Caco-2 (cell line): ENCODE measurements at places on chromosomes 12 and 14.

GRCh38 chr12:20123465-20123864 is 244.9 kb upstream of the PDE3A start:
- no peak for DNase-seq

DNA sequence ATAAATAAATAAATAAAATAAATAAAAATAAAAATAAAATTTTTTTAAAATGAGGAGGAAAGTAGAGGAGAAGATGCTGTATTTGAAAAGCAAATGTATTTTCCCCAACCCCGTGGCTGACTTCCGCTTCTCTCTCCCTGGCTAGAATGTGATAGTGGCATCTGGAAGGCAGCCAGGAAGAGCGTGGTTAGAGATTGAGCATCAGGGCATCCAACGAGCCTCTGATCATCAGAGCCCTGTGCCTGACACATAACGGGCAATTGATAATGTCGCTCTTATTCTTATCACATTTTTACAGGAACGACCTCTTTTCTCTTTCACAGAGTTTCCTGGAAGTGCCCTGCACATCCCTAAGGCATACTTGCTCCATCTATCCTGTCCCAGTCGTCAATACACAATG is 496.9 kb upstream of the TMEM132C start:
- DNase-seq: no peak

- DNase-seq: no peak
These were observed 47.7 kb downstream of the CIT start for GRCh38 chr12:119829439-119829838.

- no peak for DNase-seq
These were observed 11.1 kb downstream of the BAG5 start for GRCh38 chr14:103551338-103551762.

DNA sequence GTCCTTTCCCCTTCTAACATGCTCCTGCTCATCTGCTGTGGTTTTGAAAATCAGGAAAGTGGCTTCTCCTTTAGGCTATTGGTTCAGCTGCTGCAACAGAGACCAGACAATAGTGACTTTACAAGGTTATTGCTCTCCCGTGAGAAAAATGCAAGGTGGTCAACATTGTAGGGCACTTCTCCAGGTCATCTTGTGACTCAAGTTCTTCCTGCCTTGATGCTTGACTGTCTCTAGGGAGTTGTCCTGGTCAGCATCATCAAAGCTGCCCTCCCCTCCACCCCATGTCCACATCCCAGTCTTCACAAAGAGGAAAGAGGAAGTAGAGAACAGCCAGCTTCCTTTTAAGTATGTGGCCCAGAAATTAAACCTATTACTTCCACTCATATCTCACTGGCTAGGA is 3.9 kb upstream of the TMEM63C start:
- DNase-seq: no peak

- no peak for DNase-seq
These were observed 1.1 kb downstream of the AMDHD1 start for GRCh38 chr12:95944108-95944704.

- DNase-seq: no peak
These were observed 14.4 kb downstream of the GOLGA3 start for GRCh38 chr12:132814232-132814631.

- DNase-seq: no peak
These were observed 92.7 kb upstream of the PRMT8 start for GRCh38 chr12:3398196-3398789.

DNA sequence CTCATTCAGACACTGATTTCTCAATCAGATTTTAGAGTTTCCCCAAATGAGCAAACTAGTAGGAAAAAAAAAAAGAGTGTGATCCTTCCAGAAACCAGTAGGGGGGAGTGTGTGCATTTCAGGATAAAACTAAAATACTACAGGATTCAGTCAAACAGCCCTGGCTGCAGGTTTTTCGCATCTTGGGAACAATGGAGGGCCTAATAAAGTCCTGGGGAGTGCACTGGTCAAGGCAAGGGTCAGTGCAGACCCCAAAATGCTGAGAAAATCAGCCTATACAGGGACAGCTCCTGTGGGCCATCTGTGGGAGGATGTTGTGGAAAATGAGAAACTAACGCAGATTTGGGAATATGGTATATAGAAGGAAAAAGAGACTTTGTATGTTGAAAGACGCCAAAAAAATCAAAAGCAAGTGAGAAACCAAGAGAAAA is 22.2 kb upstream of the ABCD4 start:
- DNase-seq: peak; percentile 51

GRCh38 chr12:116093915-116094314 is 183.6 kb downstream of the MED13L start:
- DNase-seq: no peak

- no peak for DNase-seq
These were observed 14.0 kb upstream of the TRPV4 start for GRCh38 chr12:109847142-109847735.

GRCh38 chr14:70663707-70664179 is 22.0 kb downstream of the TTC9 start:
- no peak for DNase-seq

GRCh38 chr12:96143827-96144565 is 50.2 kb upstream of the ELK3 start:
- DNase-seq: no peak

GRCh38 chr14:79043194-79043889 is 873.2 kb downstream of the NRXN3 start:
- DNase-seq: no peak
